ENCODE measurements at places on chromosomes 7 and 10. TPM values are rescaled to one million over a fixed set of nuclear protein-coding genes. Genes with fewer than 3 reads are reported as not detected.

DNA sequence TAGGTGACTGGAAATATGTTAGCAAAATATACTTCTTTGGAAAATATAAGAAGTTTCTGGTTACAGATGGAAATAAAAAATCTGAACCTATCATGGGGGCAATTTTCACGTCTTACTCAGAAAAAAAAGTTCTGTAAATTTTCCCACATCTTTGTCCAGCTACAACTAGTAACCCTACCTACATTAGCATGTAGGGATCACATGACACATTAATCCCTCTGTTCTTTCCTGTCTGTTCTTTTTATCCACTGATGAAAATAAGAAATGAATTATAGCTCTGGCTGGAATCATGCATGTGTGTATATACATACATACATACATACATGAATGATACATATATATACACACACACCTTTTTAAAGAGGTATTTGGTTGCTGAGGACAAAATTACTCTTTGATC lies 3.6 kb upstream of the FAM53B start:
- no peak for DNase-seq

- no peak for DNase-seq
Observed at GRCh38 chr10:104300736-104301292, 31.8 kb downstream of the GSTO2 start.

GRCh38 chr10:106179430-106179829 lies 985.1 kb downstream of the SORCS1 start:
- no peak for DNase-seq

GRCh38 chr10:11894381-11895107 lies 71.4 kb downstream of the PROSER2 start:
- DNase-seq = no peak

Gene AMPH
- 0.14 TPM for total RNA-seq

- no peak for DNase-seq
Observed at GRCh38 chr7:2048531-2048930, 184.2 kb downstream of the MAD1L1 start.

DNA sequence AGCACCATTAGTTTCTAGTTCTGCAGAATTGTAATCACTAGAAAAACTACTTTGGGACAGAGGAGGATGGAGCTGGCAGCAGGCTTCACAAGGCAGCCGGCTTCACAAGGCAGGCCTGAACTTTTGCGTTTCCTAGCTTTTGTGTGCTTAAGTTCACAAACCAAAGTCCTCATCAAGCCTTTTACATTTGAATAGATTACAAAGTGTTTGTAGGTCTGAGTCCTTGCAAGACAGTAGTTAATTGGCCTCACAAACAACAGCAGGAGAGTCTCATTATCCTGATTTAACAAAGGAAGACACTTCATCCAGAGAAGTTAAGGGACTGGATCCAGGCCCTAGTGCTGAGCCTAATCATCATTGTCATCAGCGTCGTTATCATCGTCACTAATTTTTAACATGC lies 147.8 kb upstream of the AUTS2 start:
- DNase-seq = no peak

DNA sequence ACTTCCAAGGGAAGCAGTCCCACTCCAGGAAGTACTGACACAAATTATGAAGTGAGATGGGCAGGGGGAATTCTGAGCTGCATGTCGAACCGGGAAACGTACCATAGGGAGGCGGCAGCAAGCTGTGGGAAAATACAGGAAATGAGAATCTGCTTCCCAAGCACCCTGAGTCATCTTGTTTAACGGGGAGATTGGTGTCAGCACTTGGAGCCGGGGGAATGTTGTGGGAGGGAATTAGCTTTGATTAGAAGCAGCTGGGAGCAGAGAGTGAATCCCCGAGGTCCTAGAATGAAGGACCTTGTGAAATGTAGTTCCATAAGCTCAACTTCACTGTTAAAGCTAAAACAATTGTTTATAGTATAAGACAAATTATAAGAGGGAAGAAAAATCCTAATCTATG lies 141.4 kb upstream of the PRKCQ start:
- DNase-seq = no peak

Gene SLC25A13
- 28.8 TPM for total RNA-seq

GRCh38 chr7:779480-779879 lies 52.4 kb upstream of the PRKAR1B start:
- DNase-seq = no peak

DNA sequence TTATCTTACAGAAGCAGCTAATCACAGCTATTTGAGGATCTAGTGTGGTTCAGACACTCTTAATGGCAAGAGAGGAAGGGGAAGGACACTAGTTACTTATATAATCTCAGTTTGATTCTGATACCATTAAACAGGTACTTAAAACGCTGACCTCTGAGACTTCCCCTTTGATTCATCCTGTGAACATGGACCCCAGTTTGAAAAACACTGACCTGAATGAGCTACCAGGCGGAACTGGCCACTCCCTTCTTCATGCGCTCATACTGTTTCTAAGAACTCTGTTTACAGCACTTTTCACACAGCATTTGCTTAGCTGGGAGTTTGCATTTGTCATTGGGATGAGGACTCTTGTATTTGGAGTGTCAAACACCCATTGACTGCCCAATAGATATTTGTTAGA lies 45.7 kb downstream of the BEND7 start:
- no peak for DNase-seq

- DNase-seq = peak; percentile 9
Observed at GRCh38 chr7:8260871-8261694, 884 bp downstream of the ICA1 start.

DNA sequence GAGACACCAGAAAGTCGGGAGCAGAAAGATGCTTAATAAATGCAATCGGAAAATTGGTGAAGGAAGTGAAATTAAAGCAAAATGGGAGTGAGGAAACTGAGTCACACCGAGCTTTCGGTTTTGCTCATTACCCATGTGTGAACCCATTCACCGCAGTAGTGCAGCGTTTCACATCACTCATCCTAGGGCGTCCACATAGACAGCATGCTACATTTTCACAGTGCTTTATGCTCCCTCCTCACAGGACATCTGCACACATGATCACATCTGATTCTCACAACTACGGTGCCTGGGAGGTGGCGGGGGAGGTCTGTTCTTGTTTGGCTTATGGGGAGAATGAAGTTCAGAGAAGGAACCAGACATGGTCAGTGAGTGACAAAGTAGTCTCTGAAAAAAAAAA lies 36.6 kb upstream of the ATP6V0A4 start:
- DNase-seq = no peak

Gene OR2A42
- 0.09 TPM for total RNA-seq

DNA sequence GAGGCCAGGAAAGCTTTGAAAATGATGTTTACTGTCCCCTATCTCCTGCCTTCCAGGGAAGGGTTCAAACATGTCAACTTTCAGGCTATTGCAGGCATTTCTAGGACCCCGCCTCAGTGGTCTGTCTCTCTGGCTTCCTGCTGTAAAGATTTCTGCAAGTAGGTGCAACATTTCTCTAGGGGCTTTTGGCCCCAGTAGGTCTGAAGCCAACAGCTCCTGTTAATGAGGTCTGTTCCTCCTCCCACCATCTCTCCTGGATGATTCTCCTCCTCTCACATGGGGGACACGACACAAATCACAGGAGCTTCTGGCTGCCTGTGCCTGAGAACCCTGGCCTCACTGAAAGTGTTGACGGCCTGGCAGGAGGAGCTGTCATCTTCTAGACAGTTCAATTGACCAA lies 194.3 kb downstream of the CYP26A1 start:
- no peak for DNase-seq

- no peak for DNase-seq
Observed at GRCh38 chr10:92571649-92572048, 2.2 kb downstream of the IDE start.

GRCh38 chr7:71267734-71268469 lies 136.0 kb downstream of the GALNT17 start:
- no peak for DNase-seq

GRCh38 chr7:48035967-48036478 lies 680 bp downstream of the C7orf57 start:
- no peak for DNase-seq

DNA sequence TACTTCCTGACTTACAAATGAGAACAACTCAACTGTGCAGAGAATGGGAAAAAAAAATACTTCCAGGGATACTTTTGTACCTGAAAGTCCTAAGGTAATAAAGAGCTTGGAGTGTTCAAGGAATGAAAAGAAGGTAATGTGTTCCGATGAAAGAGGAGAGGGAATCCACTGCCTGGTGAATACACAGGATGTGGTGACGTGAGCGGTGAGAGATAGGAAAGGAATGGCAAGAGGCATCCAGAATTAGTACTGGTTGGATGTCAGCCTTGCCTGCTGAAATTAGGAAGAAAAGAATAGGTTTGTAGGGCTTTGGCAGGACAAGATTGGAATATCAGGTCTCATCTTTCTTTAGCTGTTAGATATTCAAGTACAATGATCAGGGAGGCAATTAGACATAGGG lies 347.7 kb downstream of the POM121L12 start:
- no peak for DNase-seq

DNA sequence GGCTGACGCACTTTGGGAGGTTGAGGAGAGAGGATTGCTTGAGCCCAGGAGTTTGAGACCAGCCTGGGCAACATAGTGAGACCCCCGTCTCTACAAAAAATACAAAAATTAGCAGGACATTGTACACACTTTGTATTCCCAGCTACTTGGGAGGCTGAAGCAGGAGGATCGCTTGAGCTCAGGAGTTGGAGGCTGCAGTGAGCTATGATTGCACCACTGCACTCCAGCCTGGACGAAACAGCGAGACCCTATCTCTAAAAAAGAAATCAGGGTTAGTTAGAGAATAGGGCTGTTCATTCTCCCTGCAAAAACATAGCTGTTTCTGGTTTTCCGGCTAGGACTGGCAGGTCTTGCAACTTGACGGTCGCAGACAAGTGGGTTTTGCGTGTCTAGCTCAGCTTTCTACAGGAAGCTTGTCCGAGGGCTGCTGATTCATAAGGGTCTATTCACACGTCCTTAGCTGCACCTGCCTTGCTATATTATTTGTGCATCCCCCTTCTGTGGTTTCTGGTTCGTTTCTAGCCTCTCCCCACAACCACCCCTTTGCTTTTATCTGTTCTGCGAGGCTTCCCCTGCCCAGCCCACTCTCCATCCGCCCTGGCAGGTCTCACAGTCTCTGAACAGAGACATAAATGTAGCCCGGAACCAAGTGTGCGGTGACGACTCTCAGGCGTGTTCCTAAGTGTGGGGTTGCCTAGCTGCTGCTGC lies 10.7 kb downstream of the AMZ1 start:
- DNase-seq = peak; percentile 79

DNA sequence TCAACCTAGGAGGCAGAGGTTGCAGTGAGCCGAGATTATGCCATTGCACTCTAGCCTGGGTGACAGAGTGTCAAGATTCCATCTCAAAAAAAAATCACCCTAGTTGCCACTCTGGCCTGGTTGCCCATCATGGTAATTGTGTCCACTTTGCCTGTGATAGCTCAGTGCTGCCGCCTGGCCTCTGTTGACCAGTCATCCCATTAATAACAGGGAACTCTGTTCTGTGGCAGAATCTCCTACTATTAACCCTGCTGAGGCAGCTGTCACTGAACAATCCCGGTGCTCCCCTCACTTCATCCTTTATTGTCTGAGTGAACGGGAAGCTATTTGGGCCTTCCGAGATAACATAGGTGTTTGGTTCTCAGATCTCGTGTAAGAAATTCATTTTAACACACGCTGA lies 14.6 kb downstream of the ZNF3 start:
- DNase-seq = no peak

- no peak for DNase-seq
Observed at GRCh38 chr7:148334959-148335577, 255.5 kb upstream of the C7orf33 start.

DNA sequence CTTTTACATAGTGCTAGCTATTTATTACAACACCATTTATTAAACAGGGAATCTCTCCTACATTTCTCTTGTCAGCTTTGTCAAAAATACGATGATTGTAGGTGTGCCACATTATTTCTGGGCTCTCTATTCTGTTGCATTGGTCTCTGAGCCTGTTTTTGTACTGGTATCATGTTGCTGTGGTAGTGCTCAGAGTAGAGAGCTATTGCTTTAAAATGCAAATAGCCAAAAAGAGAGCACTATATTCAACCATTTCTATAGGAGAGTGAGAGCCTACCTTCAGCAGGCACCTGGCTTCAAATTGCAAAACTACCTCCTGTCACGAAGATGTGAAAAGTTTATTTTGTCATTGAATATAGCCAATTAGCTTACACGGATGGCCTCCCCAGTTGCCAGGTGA lies 8.1 kb downstream of the ZNF92 start:
- no peak for DNase-seq

DNA sequence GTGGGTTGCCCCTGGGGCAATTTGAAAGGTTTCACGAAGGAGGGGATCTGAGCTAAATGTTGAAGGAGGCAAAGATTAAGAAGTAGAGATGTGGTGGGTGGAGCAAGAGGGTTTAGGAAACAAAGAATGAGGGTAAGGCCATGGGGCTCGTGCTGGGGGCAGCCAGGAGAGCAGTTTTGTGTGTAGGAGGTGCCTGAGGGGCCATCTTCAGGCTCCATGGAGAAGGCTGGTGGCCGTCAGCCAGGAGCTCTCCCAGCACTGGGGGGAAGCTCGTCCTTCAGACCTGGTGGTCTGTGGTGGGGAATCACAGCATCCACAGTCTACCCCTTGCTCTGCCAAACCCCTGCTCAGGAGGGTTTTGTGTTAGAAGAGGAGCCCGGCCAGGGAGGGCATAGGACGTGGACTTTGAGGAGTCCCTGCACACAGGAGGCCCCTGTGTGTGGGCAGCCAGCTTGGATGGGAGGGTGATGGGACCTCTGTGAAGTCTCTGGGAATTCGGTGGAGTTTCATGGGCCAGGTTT lies 11.8 kb upstream of the CXCL12 start:
- DNase-seq = no peak

DNA sequence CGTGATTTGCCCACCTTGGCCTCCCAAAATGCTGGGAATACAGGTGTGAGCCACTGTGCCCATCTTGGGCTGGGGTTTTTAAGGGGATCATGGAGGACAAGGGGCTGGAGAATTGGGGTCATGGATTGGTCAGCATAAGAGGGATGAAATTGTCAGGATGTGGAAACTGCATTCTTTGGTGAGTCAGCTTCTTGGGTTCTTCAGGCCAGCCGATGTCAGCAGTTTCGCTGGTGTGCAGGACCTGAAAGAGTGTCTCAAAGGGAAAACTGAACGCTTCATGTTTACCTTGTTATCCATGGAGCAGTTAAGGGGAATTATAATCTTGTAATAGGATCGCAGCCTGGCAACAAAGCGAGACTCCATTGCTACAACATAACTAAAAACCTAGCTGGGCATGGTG lies 13.0 kb downstream of the GALNT17 start:
- no peak for DNase-seq

Gene METTL27
- 0.90 TPM for total RNA-seq

- DNase-seq = no peak
Observed at GRCh38 chr10:125994601-125995000, 98.2 kb downstream of the FANK1 start.

DNA sequence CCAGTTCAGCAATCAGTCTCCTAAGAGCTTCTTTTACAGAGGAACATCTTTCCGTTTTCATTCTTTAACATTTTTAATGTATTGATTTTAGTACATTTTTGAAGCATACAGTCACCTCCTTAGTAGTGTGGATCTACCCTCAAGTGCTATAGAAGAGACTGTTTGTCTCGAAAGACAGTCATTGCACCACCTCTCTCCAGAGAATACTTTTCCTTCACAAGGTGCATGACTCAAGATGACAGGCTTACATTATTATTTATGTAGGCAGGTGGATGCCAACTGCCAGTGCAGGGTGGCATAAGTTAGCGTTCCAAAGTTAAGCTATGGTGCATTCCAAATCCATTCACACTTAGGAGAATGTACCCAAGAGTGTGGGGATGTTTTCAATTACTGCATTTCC lies 71.8 kb downstream of the ZEB1 start:
- DNase-seq = no peak

Measured in activated T-helper 2 cell treated with anti-CD3 and anti-CD28 coated beads, Interferon-gamma antibody, Interleukin-2, Interleukin-4, amounts not matched to agents 10 μg/mL and 5 μg/mL and 100 μg/mL, durations not matched to agents 14 hours and 24 hours and 36 hours (primary cell).